Neural crest cell (in vitro differentiated cells): ENCODE measurements at places on chromosomes 7 and 10.

GRCh38 chr7:106947244-106947728 lies 82.2 kb downstream of the PIK3CG start:
- peak; percentile 27 for DNase-seq

DNA sequence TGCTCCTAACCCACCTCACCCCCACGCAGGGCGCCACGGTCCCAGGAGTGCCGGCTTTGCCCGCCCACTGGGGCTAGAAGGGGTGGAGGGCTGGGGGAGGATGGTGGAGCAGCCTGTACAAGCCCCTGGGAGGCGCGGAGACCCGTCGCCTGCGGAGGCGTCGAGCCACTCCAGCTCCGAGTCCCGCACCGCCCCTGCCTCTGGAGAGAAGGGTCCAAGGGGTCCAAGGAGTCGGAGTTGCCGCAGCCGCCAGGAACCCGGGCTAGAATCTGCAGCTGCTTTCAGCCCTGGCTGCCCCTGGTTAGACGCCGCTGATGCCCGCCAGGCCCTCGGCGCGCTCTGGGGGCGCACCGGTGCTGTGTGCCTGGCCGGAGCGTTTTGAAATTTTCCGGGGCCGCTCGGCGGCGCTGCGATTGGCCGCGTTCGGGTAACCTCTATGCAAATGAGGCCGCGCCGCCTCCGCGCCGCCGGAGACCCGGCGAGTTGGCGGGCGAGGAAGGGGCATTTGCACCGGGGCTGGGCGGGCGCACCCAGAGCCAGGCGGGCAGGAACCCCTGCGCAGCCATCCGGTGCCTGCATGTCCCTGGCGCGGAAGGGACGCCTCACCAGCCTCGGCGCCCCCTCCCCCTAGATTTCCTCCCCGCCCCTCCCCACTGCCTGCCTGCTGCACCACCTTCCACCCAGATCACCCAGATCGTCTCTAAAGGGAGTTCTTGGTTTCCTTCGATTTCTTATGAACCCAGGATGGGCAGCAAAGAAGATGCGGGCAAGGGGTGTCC lies at the start of gene HMX2:
Gene HMX2, plus strand, starts transcription at position 502 of the 779 bp plus-strand sequence. Its CDS starts 243 bp downstream, at position 745.
- no peak for DNase-seq

DNA sequence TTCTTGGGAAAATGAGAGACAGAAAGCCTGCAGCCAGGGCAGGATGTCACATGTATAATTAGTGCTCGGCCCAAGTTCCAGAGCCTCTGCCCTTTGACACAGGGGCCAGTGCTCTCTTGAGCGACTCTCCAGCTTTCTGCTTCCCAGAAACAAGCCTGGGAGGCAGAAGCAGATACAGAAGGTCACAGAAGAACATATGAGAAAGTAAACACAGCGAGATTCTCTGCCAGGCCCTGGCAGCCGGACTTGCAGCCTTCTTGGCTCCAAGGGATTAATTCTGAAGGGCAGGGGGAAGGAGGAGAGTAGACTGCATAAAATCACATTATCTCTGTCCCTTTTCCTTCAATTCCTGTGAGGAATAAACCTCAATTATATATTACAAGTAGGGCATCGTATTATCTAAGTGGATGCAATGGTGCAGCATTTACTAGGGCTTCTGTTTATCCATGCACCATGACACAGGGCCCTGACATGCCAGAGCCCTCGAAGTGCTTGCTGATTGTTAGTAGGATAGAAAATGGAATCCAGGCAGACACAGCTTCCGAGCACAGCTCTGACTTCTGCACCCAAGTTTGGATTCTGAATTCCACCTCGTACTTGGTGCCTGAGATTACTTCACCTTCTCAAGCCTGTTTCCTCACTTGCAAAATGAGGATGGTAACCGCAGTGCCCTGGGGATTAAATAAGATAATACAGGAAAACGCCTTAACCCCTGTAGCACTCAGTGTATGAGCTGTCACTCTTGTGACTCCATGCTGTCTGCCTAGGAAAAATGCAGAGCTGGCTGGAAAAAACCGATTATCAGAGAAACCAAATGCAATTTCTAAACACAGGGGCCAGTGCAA lies 536.5 kb downstream of the TNS3 start:
- DNase-seq, result peak; percentile 10

DNA sequence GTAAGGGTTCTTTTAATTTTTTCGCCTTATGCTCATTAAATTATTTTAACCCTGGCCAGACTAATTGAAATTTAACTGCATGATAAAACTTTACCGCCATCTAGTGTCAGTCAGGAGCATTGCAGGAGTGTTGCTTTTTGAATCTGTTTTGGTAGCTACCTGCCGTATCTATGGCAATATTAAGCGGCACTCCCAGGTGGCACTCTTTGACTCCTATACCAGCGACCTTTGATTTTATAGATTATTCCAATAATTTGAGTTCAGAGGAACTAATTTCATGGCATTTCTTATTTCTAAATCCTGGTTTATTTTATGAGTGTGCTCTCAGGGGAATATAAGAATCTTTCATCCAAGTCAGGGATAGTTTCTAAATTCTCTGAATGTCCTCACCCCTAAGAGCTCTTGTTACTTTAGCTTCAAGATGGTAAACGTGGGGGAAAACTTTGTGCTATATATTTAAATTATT lies 198.9 kb downstream of the REEP3 start:
- peak; percentile 21 for DNase-seq

- no peak for DNase-seq
Observed at GRCh38 chr10:85026878-85027467, 698.6 kb downstream of the CCSER2 start.

GRCh38 chr7:129047761-129048160 lies 7.2 kb downstream of the TNPO3 start:
- no peak for DNase-seq

DNA sequence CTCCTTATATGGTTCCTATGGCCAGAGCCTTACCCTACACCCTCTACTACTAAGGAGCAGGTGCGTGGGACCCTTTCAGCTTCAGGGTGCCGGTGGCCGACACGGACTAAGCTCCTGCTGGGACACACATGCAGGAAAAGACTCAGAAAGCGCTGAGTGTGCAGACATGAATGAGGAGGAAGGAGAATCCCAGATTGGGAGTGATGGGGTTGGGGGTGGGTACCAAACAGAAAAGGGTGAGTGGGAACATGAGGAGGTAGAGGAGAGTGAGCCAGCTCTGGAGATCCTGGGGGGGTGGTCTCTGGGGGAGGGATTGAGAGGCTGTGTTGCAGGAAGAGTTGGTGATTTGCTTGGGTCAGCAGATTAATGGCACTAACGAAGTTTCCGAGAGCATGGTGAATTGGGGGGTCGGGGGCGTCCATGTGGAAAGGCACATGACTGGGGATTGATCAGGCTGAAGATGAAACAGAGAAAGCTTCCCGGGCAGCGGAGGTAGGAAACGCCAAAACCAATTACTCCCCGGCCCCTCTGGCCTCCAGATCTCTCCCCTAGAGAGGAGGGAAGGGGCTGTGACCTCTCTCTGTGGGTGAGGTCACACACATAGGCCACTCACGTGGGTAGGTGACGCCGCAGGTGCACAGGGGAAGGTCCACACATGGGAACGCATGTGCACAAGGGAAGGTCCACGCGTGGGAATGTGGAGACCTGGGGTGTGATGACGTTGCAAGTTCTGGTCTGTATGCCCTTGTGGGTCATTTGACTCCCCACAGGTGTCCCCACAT lies 37.9 kb upstream of the SLF2 start:
- DNase-seq, result no peak

DNA sequence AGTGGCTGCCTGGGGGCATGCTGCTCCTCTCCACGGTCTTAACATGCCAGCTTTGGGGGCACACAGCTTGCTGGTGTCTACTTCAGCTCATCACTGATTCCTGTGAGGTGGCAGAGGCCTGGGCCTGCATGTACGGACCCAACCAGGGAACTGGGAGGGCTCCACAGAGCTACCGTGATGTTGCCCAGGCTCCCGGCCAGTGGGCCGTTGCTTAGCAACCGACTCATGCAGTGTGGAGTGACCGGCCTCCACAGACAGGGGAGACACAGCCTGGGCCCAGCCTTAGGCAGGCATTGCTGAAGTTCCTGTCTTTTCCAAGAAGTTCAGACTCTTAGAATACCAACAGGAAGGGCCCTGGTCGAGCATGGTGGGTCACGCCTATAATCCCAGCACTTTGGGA lies 25.8 kb upstream of the SH2B2 start:
- DNase-seq, result peak; percentile 58

DNA sequence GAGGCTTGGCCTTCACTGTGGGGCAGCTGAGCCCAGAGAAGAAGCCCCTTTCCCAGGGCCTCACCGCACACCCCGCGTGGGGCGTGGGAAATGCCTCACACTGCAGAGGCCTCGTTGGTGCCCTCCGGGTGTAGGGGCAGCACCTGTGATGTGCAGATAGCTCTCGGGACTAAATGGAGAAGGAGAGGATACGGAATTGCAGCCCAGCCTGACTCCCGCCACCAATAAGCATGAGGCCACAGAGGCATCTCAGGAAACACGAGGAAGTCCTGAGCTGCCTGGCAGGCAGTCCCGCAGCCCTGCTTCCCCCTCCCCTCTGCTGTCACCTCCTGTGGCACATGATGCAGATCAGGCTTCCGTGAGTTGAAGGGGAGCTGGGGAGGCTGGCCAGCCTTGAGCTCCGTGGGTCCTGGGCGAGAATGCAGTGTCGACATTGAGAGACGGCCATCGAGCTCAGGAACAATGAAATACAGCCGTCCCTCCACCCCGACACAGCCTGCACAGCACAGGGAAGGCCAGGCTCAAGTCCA lies 59.6 kb upstream of the PPP2R2D start:
- no peak for DNase-seq

- DNase-seq, result peak; percentile 17
Observed at GRCh38 chr7:131107337-131108211, 220.1 kb upstream of the MKLN1 start.

DNA sequence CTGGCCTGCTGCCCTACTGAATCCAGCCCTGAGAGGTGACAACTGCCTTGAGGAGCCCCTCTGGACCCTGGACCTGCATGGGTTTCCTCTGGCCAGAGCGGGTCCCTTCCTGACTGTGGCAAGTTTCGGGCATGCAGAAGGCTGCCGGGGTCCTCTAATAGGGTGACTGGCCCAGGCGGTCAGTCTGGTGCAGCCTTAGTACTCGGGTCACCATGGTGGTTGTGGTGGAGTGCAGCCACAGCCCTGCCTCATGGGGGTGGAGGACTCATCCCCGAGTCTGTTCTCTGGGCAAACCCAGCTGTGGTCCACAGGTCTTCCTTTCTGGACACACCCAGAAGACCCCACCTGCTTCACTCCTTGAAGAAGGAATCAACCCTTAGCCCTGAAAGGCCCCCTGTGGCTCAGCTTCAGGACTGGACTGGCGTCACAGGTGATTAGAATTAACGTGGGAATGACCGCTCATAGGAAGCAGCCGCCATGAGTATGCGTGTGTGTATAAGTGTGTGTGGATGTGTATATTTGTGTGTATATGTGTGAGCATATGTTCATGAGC lies 28.7 kb downstream of the RAMP3 start:
- no peak for DNase-seq

GRCh38 chr7:42939457-42940240 lies 7.5 kb downstream of the MRPL32 start:
- DNase-seq, result no peak

- DNase-seq, result no peak
Observed at GRCh38 chr10:19638182-19638895, 177.9 kb upstream of the PLXDC2 start.

- no peak for DNase-seq
Observed at GRCh38 chr10:10792681-10793080, 225.0 kb upstream of the CELF2 start.

DNA sequence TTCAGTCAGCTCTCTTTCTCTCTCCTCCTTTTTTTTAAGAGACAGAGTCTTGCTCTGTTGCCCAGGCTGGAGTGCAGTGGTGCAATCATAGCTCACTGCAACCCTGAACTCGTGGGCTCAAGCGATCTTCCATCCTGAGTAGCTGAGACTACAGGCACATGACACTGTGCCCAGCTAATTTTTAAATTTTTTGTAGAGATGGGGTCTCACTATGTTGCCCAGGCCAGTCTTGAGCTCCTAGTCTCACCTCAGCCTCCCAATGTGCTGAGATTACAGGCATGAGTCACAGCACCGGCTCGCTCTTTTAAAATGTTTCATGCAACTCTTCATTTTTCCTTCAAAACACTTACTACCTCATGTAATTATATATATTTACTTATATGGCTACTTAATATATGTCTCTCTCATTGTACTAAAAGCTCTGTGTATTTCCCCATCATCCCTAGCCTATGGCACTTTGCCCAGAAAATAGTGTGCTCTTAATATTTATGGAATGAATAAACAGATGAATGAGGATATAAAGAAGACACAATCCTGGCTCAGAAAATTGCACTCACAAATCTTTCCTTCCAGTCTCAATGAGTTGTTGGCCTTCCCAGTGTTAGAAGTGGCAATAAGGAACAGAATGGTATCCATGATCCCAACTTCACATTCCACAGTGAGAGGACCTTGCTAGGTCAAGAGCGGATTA lies 33.9 kb downstream of the EBLN1 start:
- DNase-seq, result no peak

DNA sequence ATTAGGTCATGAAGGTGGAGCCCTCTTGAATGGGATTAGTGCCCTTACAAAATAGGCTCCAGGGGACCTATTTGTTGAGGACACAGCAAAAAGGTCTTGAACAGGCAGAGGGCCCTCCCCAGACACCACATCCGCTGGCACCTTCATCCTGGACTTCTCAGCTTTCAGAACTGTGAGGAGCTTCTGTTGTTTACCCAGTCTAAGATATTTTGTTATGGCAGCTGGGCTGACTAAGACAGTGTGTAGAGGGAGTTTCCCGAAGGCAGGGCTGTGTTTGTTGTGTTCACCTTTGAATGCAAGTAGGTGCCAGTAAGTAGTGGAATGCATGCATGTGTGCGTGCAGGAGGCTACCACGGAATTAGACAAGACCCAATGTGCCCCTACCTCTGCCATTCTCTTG lies 106.7 kb downstream of the PTPRE start:
- no peak for DNase-seq

DNA sequence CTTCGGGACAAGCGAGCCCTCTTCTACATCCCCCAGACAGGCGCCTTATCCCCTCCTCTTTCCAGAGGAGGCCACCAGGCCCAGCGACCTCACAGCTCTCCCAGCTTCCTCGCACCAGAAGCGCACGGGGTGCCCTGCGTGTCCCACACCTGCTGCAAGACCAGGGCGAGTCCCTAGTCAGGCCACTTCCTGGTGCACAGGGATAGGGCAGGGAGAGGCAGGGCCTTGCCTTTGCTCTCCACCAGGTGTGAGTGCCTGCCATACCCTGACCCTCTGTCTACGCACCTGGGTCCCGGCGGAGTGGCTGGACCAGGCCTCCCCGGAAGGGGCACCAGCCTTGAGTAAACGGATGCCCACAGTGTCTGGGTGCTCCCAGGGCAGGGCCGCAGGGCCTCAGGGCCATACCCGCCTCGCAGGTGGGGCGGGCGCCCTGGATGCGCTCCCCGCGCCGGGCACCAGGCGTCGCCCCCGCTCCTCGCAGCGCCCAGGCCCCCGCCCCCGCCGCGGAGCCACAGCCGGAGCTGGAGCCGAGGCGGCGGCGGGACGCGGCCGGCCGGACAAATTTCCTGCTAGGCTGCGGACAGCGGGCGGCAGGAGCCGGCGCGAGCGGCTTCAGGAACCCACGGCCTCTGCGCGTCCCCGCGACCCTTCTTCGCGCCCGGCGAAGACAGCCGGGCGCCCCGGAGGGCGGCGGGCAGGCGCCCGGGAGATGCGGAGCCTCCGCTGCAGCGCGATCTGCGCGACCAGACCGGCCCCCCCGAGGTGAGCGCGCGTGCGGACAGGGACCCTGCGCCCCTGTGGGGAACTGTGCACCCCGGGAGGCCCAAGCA lies at the start of gene PTPRE:
Gene PTPRE, plus strand, starts transcription at position 556 of the 830 bp plus-strand sequence. CDS start 133,779 bp downstream, outside the sequence.
- peak; percentile 66 for DNase-seq
